ENCODE measurements at places on chromosomes 16 and 17.

GRCh38 chr17:7218166-7218565, 1.5 kb downstream of the DLG4 start:
- DNase-seq, result no peak

- DNase-seq, result no peak
Observed at GRCh38 chr17:50021681-50022370, 26.8 kb upstream of the DLX3 start.

GRCh38 chr17:50107790-50108414, 12.8 kb downstream of the PDK2 start:
- no peak for DNase-seq

DNA sequence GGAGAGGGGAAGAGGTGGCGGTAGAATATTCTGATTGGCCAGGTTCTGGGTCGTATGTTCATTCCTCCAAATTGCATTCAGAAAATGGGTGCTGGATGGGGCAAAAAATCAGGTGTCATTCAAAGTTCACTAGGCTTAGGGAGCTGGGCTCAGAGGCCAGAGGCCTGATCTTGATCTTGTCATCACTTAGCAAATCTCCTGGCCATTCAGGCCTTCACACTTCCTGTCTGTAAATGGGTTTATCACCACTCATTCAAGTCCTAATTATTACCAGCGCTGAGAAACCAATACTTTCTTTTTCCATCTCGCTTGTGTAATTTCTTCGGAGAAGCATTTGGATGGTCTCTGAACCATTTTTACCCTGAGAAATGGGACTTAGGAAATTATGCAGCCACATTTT, 50.8 kb downstream of the BMERB1 start:
- DNase-seq, result no peak

GRCh38 chr16:86046667-86047270, 147.8 kb downstream of the IRF8 start:
- DNase-seq, result no peak

- no peak for DNase-seq
Observed at GRCh38 chr17:73104450-73104849, 12.0 kb upstream of the SLC39A11 start.

GRCh38 chr17:44229090-44229489, 9.6 kb upstream of the UBTF start:
- DNase-seq, result no peak

- DNase-seq, result no peak
Observed at GRCh38 chr16:19691161-19691711, 26.8 kb downstream of the KNOP1 start.

GRCh38 chr17:17841601-17842025, 4.8 kb upstream of the SREBF1 start:
- DNase-seq, result no peak

DNA sequence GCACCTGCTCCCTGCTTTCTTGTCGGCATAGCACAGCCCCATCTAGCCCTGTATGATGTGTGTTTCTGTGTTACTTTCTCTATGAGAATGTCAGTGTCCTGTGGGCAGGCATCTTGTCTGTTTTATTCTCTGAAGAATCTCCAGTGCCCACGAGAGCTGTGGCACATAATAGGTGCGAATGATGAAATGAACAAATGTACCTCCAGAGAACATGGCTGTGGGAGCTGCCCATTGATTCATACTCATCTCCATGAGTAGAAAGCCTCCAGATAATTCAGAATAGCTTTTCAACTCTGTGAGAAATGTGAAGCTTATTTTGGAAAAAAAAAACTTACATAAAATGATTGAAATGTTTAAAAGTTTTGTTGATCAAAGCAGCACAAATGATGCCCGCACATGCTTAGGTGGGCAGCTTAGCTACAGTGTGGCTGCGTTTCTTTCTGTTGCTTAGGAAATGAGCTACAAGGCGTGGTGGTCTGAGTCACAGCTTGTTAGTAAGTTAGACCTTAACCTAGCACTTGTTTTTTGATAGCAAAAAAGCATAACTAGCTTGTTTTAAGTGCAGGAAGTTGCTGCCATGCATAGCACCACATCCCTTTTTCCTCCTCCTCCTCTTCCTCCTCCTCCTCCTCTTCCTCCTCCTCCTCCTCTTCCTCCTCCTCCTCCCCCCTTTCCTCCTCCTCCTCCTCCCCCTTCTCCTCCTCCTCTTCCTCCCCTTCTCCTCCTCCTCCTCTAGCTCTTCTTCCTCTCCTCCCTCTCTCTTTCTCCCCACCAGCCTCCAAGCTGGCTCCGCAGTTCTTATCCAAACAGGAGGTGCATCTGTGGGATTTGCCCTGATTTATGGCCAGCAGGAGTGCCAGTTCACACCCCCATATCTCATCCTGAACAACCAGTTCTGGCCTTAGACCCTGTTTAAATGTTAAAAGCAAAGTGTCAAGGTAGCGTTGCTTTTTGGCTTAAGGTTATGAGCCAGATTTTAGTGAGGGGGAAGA, 221.5 kb downstream of the IRF8 start:
- DNase-seq, result no peak

- DNase-seq, result no peak
Observed at GRCh38 chr17:64508683-64509082, 1.9 kb downstream of the CEP95 start.

- DNase-seq, result no peak
Observed at GRCh38 chr17:17897442-17897841, 60.7 kb upstream of the SREBF1 start.

DNA sequence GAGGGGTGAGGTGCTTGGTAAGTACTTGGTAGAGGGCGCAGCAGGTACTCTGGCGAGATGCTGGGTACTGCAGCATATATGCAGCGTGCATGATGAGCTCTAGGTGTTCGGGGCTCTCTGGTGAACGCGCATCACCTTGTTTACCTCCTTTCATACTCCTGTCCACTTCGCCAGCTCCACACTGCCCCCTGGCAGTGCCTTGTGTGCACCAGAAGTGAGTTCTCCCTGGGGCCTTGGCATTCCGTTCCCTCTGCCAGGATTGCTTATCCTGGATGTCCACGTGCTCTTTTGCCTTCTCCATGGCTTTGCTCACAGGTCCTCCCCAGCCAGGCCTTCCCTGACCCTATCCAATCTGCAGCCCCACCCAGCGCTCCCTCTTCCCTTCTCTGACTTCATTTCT, 154.2 kb downstream of the MRM1 start:
- peak; percentile 4 for DNase-seq

GRCh38 chr17:70407506-70407905, 238.2 kb downstream of the KCNJ2 start:
- peak; percentile 48 for DNase-seq

DNA sequence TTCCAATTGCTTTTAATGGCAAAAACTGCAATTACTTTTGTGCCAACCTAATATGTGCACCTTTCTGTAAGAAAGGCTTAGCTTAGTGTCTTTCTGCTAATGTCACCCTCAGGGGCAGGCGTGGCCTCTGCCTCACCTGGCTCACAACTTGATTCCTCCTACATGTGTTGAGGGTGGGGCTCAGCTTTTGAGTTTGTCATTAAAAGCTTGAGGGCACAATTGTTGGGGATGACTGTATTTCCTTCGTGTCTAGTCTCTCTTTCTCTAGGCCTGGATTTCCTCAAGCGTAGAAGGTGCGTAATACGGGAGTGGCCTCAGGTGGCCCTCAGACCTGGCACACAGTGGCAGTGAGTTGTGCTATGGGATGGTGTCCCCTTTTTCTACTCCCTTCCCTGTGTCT, 94.4 kb downstream of the CLEC16A start:
- no peak for DNase-seq

- DNase-seq, result peak; percentile 27
Observed at GRCh38 chr17:40819528-40820125, 2.8 kb downstream of the KRT10 start.

- no peak for DNase-seq
Observed at GRCh38 chr17:65772989-65773388, 211.5 kb upstream of the AXIN2 start.

DNA sequence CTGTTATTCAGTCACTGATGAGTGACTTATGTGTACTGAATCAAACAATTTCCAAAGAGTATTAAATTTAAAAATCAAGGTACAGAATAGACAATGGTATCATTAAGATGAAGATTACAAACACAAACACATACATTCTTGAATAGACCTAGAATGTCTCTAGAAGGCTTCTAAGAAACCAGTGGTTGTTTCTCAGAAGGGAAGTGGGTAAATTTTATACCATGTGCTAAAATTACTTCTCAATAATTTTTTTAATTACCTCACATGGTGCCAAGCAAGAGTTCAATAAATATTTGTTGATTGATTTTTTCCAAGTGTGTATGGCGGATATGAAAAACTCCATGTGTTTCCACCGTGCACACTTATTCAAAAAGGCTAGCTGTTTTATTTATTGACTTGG, 6.4 kb downstream of the DYNLRB2 start:
- DNase-seq, result no peak

GRCh38 chr16:57144027-57144426, 41.8 kb downstream of the PSME3IP1 start:
- DNase-seq, result no peak

- DNase-seq, result peak; percentile 29
Observed at GRCh38 chr17:68684949-68685357, 83.8 kb upstream of the FAM20A start.

DNA sequence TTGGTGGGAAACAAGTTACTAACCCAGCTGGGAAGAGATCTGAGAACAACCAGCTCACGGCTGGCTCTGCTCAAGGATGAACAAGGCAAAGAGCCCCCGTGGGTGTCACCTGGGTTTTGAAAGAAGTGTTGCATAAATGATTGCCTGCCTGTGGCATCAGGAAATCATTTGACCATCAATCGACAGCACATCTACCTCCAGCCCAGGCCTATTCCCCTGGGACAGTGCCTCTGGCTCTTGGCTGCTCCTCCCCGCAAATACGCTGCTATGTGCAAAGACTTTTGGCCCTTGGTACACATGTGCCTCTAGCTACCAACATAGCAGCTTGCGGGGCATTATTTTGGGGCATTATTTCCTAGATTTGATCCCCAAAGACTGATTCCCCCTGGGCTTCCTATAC, 39.4 kb upstream of the SMPD3 start:
- DNase-seq, result no peak

DNA sequence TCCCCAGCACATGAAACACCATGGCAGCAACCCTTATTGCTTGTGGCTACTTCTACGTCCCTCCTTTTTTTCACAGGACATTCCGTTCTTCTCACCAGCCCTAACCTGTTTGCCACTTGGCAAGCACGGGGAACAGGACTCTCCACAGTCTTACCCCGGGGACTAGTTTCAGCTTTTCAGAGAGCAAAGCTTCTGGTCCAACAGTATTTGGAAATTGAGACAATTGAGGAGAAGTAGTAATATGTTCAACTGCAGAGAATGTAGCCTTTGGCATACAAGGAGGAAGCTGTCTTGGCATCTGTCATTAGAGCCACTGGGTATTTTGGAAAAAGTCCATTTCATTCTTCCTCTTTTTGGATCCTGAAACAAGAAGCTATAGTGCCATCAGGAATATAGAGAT, 65.7 kb downstream of the MAP2K6 start:
- no peak for DNase-seq

- no peak for DNase-seq
Observed at GRCh38 chr17:8963647-8964258, 1.8 kb downstream of the PIK3R5 start.

DNA sequence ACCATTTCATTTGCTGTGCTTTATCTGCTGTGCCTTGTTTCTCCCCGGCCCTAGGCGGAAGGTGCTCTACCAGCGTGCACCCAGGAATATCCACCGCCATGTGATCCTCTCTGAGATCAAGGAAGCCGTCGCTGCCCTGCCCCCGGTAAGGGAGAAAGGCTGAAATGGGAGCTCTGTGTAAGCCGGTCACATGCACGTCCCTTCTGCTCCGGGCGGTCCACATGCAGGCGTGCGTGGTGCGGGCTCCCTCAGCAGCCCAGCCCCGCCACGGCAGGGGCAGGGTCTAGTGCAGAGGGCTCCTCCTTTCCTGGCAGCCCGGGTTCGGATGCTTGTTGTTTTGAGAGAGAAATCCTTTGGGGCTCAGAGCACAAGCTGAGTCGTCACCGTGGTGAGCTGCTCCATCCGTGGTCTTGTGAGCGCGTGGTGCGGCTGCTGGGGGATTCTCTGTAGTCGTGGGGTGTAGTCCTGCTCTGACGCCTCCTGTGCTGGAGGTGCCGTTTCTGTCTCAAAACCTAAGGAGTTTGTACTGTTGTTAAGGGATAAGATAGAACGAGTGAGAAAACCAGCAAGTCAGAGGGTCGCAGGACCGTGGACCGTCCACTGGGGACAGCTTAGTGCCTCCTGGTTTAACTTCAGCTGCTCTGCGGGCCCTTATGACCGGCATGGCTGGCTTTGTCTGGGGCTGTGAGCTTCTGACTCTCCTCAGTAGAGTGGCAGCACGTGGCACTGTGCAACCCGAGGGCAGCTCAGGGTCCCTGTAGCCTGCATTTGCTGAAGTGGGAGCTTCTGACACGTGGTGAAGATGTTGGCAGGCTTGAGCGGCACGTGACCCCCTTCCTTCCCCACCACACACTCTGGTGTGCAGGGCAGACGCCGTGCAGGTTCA, 12.3 kb upstream of the MC1R start:
- no peak for DNase-seq

- DNase-seq, result no peak
Observed at GRCh38 chr17:40857535-40857934, 9.5 kb downstream of the KRT12 start.

GRCh38 chr16:88346680-88347505, 35.9 kb upstream of the ZNF469 start:
- no peak for DNase-seq

GRCh38 chr17:44084131-44084538, 13.6 kb downstream of the G6PC3 start:
- DNase-seq, result no peak

- peak; percentile 30 for DNase-seq
Observed at GRCh38 chr17:46770818-46771560, 47.5 kb downstream of the WNT3 start.

- no peak for DNase-seq
Observed at GRCh38 chr17:7636163-7636562, 6.2 kb downstream of the SHBG start.

DNA sequence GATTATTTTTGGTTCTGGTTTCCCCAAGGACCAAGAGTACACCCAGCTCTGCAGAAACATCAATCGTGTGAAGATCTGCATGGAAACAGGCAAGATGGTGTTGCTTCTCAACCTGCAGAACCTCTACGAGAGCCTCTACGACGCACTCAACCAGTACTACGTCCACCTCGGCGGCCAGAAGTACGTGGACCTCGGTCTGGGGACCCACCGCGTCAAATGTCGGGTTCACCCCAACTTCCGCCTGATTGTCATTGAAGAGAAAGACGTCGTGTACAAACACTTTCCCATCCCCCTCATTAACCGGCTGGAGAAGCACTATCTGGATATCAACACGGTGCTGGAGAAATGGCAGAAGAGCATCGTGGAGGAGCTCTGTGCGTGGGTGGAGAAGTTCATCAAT, 67.4 kb upstream of the ENDOV start:
- no peak for DNase-seq

- no peak for DNase-seq
Observed at GRCh38 chr16:85438981-85439685, 174.0 kb upstream of the GSE1 start.

- DNase-seq, result no peak
Observed at GRCh38 chr17:78746263-78746948, 35.7 kb downstream of the CYTH1 start.

Data from fibroblast of pulmonary artery (primary cell).